ENCODE measurements at places on chromosomes 7 and 10.

DNA sequence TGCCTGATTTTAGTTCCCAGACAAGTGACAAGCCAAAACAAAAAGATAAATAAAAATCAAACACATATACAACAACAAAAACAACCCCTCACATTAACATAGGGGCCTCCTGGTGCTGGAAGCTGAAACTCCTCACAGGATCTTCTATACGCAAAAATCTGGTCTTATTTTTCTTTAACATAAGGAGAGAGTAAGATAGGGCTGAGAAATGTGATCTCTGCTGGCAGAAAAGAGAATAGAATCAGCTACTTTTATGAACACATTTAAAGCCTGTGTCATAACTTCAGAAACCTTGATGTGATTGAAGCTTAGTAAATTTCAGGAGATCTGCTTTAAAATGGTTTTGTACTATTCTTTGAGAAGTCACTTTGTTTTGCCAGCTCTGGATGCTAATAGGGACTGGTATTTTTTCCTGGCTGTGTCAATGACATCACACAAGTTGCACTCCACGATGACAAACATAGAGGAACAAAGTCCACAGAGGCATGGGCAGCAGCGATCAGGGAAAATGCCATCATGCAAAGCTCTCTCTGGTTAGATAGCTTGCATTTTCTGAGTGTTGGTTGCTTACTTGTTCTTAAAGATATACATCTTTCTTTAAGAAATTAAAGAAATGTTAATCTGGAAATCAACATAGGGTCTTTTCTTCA is 176.6 kb upstream of the SP4 start:
- no peak overlapping the region for H3K27ac ChIP-seq
- no peak for DNase-seq
- H3K4me3 ChIP-seq = no peak overlapping the region
- peaks cover 66% of the 10 kb centered on the region for H3K27me3 ChIP-seq
- H3K36me3 ChIP-seq = no peaks in the 10 kb centered on the region

DNA sequence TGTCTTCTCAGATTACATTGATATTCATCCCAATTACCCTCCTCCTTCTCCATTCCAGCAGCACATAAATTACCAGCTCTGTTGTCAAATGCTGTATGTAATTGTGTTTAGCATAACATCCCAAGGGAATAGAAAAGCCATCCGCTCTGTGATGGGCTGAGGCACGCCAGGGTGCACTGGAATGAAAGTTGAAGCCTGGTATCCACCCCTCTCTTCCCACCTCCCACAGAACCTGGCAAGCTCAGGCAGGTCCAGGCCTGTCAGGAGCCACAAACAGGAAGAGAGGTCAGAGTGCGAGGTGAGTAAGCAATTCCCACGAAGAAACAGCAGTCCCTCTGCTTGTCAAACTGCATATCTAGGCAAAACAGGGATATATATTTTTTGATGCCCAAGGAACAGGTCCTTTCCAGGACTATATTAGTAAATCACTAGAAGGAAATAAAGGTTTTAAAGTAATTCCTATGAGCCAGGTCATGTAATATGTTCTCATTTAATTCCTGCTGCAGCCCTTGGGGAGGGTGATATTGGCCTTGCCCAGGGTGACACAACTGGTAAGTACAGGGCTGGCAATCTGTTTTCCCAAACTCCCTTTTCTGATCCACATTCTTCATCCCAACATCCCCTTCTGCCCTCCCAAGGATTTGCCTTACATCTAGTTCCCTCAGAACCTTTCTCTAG is 155.6 kb upstream of the GHITM start:
- no peak overlapping the region for H3K4me3 ChIP-seq
- H3K27ac ChIP-seq = no peak overlapping the region

- DNase-seq = no peak
- H3K4me1 ChIP-seq = no peaks in the 10 kb centered on the region
- H3K4me3 ChIP-seq = no peak overlapping the region
- no peaks in the 10 kb centered on the region for H3K27me3 ChIP-seq
- no peaks in the 10 kb centered on the region for H3K36me3 ChIP-seq
Measured at GRCh38 chr10:79209831-79210230, 137.4 kb upstream of the PPIF start.

GRCh38 chr10:107969936-107970335 is 805.4 kb upstream of the SORCS1 start:
- DNase-seq = no peak
- no peak overlapping the region for H3K27ac ChIP-seq
- H3K4me3 ChIP-seq = no peak overlapping the region
- no peaks in the 10 kb centered on the region for H3K4me1 ChIP-seq
- H3K36me3 ChIP-seq = no peaks in the 10 kb centered on the region

- DNase-seq = peak; percentile 71
- no peaks in the 10 kb centered on the region for H3K27me3 ChIP-seq
- peak overlapping the region; percentile 72 for H3K27ac ChIP-seq
- H3K4me3 ChIP-seq = peak overlapping the region; percentile 44
- no peaks in the 10 kb centered on the region for H3K4me1 ChIP-seq
- peaks cover 5% of the 10 kb centered on the region for H3K36me3 ChIP-seq
Measured at GRCh38 chr10:124231168-124232155, 138.1 kb upstream of the CHST15 start.

DNA sequence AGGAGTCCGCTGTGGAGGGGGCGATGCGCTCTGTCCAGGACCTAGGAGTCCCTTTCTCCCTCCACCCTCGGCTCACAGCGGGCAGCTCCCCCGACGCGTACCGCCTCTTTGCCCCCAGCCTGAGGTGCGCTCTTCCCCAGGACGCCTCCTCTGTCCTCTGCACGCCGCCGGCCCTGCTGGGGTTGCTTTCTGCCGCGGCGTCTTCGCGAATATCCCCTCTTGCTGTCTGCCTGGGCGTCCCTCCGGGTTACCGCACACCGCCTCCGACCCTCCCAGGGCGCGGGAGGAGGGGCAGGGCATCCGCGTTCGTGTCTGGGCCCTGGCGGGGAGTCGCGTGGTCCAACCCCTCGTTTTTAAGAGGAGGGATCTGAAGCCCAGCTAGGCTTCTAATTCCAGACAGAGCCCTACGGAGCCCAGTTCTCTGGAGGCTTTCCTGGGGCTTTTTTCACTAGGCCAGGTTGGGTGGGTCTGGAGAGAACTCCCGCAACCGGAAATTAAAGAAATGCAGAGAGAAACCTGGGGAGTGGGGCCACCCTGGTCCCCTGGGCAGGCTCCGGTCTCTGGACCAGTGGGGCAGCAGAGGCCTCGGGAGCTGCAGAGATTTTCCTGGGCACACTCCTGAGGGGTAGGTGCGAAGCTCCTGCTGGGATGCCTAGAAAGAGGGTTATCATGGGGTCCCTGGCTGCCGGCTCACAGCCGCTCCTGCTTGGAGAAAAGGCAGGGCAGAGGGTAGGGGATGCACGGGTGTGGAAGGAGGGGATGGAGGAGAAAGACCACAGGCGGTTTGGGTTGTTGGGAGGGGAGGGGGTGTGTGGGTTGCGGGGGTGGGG is 166.9 kb downstream of the UBE2H start:
- no peak for DNase-seq
- H3K27ac ChIP-seq = no peak overlapping the region
- H3K36me3 ChIP-seq = no peaks in the 10 kb centered on the region

- DNase-seq = no peak
- H3K27me3 ChIP-seq = peaks cover 13% of the 10 kb centered on the region
- H3K4me1 ChIP-seq = no peaks in the 10 kb centered on the region
- no peak overlapping the region for H3K27ac ChIP-seq
- H3K4me3 ChIP-seq = no peak overlapping the region
Measured at GRCh38 chr10:35306852-35307251, 29.5 kb upstream of the CCNY start.

DNA sequence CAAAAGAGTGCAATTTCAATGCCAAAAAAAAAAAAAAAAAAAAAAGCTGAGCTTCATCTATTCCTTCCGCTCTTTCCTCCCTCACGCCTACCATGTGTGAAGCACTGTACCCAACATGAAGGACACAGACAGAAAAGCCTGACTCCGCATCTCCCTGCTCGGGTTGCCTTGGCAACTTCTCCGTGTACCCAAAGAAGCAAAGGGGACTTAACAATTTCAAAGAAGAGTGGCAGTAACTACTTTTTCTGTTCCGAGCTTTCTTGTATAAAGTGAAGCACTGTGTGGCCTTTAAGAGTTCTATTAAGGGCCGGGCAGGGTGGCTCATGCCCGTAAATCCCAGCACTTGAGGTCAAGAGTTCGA is 177.7 kb downstream of the PRKCQ start:
- peaks cover 7% of the 10 kb centered on the region for H3K27me3 ChIP-seq
- H3K4me1 ChIP-seq = peaks cover 29% of the 10 kb centered on the region
- H3K36me3 ChIP-seq = no peaks in the 10 kb centered on the region
- no peak for DNase-seq

- no peaks in the 10 kb centered on the region for H3K4me1 ChIP-seq
- H3K4me3 ChIP-seq = no peak overlapping the region
- no peak overlapping the region for H3K27ac ChIP-seq
- H3K27me3 ChIP-seq = no peaks in the 10 kb centered on the region
Measured at GRCh38 chr7:78787854-78788253, 665.6 kb downstream of the MAGI2 start.

GRCh38 chr7:106864298-106865081 is 592 bp upstream of the PIK3CG start:
- no peaks in the 10 kb centered on the region for H3K27me3 ChIP-seq
- peaks cover 32% of the 10 kb centered on the region for H3K36me3 ChIP-seq
- peak overlapping the region; percentile 87 for H3K4me3 ChIP-seq
- peaks cover 55% of the 10 kb centered on the region for H3K4me1 ChIP-seq

DNA sequence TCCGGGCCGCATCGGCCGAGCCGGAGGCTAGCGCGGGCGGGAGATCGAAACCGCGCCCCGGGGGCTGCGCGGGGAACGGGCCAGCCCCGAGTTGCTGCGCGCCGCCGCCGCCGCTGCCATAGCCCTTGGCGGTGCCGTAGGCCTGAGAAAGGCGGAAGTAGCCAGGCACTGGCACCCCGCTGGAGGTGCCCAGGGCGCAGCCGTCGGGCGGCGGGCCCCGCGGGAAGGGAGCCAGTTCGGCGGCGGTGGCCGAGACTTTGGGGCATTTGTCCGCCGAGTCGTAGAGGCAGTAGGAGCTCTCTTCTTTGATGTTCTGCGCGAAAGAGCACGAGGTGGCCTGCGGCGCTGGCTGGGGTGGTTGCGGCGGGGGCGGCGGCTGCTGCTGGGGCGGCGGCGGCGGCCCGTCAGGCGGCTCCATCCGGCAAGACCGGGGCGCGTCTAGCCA is 587 bp downstream of the HOXA10 start:
- no peak overlapping the region for H3K4me3 ChIP-seq
- peaks cover 82% of the 10 kb centered on the region for H3K27me3 ChIP-seq
- H3K4me1 ChIP-seq = peaks cover 15% of the 10 kb centered on the region

- peaks cover 12% of the 10 kb centered on the region for H3K4me1 ChIP-seq
- H3K4me3 ChIP-seq = no peak overlapping the region
- no peak for DNase-seq
- H3K27me3 ChIP-seq = no peaks in the 10 kb centered on the region
- H3K36me3 ChIP-seq = peaks cover 60% of the 10 kb centered on the region
Measured at GRCh38 chr10:119041326-119041725, 11.8 kb downstream of the NANOS1 start.

DNA sequence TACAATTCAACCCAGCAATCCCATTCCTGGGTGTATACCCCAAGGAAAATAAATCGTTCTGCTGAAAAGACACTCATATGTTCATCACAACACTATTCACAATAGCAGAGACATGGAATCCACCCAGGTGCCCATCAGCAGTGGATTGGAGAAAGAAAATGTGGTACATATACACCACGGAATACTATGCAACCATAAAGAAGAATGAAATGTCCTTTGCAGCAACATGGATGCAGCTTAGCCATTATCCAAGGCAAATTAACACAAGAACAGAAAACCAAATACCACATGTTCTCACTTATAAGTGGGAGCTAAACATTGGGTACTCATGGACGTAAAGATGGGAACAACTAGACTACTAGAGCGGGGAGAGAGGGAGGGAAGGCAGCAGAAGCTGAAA is 207.8 kb downstream of the GATA3 start:
- DNase-seq = no peak
- no peak overlapping the region for H3K4me3 ChIP-seq
- no peaks in the 10 kb centered on the region for H3K4me1 ChIP-seq
- H3K27ac ChIP-seq = no peak overlapping the region
- H3K36me3 ChIP-seq = no peaks in the 10 kb centered on the region
- no peaks in the 10 kb centered on the region for H3K27me3 ChIP-seq

DNA sequence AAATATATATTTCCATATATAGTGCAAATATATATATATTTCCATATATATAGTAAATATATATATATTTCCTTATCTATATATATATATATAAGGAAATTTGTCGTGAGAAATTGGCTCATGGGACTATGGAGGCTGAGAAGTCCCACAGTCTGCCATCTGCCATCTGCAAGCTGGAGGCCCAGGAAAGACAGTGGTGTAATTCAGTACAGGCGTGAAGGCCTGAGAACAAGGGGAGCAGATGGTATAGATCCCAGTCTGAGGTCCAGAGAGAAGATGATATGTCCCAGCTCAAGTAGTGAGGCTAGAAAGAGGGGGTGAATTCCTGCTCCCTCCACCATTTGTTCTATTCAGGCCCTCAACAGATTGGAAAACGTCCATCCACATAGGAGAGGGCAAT is 78.9 kb downstream of the MTPN start:
- H3K36me3 ChIP-seq = no peaks in the 10 kb centered on the region
- no peak for DNase-seq
- no peak overlapping the region for H3K4me3 ChIP-seq
- H3K4me1 ChIP-seq = no peaks in the 10 kb centered on the region

GRCh38 chr10:74846958-74847357 is 20.6 kb downstream of the KAT6B start:
- peaks cover 24% of the 10 kb centered on the region for H3K4me1 ChIP-seq
- no peaks in the 10 kb centered on the region for H3K27me3 ChIP-seq
- no peak for DNase-seq
- no peak overlapping the region for H3K4me3 ChIP-seq

DNA sequence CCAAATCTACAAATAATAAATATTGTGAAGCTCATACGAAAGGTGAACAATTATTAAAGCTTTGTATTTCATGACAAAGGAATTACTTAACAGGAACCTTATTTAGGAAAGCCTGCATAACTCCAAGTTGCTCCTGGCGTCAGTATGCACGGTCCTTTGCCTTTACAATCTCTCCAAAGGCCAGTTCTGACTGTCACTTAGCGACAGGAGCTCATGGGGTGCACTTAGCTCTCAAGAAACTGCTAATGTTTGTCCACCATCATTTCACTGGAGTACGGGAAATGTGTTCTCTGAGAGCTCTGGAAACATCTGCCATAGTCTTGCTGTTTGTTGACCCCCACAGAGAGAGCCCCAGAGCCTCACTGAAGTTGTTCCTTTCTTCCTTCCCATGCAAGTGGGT is 781.5 kb upstream of the POM121L12 start:
- no peak overlapping the region for H3K27ac ChIP-seq
- no peaks in the 10 kb centered on the region for H3K36me3 ChIP-seq

DNA sequence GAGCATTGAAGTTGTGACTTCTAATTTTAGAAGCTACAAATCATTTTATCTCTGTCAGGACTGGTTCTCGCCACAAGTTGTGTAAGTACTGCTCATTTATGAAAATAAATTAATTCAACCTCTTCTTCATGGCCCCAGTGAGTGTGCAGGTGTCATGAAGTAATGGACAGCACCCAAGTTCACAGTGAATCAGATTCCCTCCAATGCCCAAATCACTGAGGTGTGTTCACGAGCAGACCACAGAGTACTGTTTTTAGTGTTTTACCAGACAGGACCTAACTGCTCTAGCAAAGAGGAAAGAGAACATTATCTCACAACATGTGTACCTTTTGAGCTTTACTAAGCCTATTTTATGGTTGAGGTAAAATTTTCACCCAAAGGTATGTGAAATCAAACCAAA is 980.0 kb downstream of the CNTNAP2 start:
- DNase-seq = no peak
- H3K4me3 ChIP-seq = no peak overlapping the region
- no peak overlapping the region for H3K27ac ChIP-seq
- H3K27me3 ChIP-seq = no peaks in the 10 kb centered on the region
- H3K36me3 ChIP-seq = no peaks in the 10 kb centered on the region

All from activated naive CD8-positive, alpha-beta T cell treated with anti-CD3 and anti-CD28 coated beads for 36 hours (primary cell).